Sigmoid colon (tissue), 7 donors: ENCODE measurements at places on chromosomes 6 and 20. TPM values are rescaled to one million over a fixed set of nuclear protein-coding genes. Genes with fewer than 3 reads are reported as not detected.

DNA sequence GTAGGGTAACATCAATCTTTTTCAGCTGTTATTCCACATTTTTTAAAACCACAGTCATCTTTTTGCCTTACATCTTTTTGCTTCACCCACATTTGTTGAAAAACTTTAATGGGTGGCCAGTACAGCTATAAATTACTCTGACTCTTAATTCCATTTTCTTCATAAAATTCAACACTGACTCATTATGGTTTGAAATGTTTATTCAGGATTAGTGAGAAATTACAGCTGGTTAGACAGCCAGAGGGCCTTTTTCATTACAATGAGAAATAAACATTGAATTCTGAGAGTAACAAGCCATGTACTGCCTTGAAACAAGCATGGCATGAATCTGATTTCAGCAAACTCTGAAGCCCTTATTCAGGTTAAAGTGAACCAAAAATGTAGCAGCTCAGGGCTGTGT lies 19.5 kb downstream of the NDUFAF4 start:
- no peaks in the 10 kb centered on the region for H3K4me1 ChIP-seq
- H3K4me3 ChIP-seq: no peak overlapping the region
- no peak for DNase-seq
- H3K27me3 ChIP-seq: no peaks in the 10 kb centered on the region
- H3K27ac ChIP-seq: no peak overlapping the region

DNA sequence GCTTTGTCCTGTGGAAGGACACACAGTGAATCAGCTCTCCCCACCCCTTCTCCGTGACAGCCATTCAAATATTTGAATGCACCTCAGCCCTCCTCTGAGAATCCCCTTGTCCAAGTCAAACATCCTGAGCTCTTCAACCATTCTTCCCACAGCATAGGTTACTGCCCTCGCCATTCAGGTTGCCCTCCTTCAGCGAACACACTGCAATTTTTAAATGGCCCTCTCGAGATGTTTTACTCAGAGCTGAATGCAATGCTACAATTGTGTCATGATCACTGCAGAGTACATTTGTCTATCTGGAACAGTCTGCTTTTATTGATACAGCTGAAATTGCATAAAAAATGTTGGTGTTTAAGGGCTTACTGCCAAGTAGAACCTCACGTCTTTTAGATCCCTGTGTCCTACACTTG lies 48.9 kb downstream of the SLC2A12 start:
- H3K27me3 ChIP-seq: no peaks in the 10 kb centered on the region
- DNase-seq: no peak
- H3K4me3 ChIP-seq: no peak overlapping the region
- H3K36me3 ChIP-seq: no peaks in the 10 kb centered on the region
- no peaks in the 10 kb centered on the region for H3K4me1 ChIP-seq

DNA sequence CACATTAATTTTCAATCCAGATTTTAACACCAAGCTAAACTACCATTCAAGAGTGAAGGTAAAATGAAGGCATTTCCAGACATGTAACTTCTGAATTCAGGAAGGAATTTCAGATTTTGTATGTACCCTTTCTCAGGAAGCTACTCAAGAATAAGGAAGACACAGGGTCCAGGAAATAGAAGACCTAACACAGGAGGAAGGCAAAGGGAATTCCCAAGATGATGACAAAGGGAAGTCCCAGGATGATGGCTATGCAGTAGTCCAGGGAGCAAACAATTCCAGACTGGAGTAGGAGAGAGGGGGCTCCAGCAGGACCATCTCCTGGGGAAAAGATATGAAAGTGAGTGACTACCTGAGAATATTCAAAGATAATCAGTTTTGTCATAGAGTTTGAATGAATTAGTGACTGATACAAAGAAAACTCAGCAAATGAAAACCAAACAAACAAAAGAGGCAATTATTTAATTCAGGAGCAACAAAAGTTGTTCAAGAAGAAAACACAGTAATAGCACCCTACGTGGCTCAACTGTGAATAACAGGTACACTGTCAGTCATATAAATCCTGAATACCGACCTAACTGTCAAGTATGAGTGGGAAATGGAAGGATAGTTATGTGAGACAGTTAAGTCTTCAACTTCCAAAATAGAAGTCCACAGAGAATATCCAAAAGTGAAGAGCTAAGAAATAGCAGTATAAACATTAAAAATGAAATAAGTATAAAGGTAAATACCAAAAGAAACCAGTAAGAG lies 4.0 kb downstream of the RNF24 start:
- no peak overlapping the region for H3K4me3 ChIP-seq
- H3K27me3 ChIP-seq: no peaks in the 10 kb centered on the region
- no peak for DNase-seq
- H3K4me1 ChIP-seq: peaks cover 38% of the 10 kb centered on the region

Gene ADGRF4
- not detected for total RNA-seq

Gene SLC52A3
- not detected for total RNA-seq
